ENCODE measurements at places on chromosomes 7 and 10. TPM values are rescaled to one million over a fixed set of nuclear protein-coding genes. Genes with fewer than 3 reads are reported as not detected.

- peak; percentile 55 for DNase-seq
Measured at GRCh38 chr10:49512121-49512809, 26.7 kb downstream of the ERCC6 start.

- no peak for DNase-seq
Measured at GRCh38 chr7:43803865-43804264, 45.4 kb downstream of the BLVRA start.

GRCh38 chr7:117249696-117250095, 73.2 kb downstream of the WNT2 start:
- no peak for DNase-seq

The FAM241B gene
- total RNA-seq = 2.6 TPM

GRCh38 chr10:5283305-5284158, 81.2 kb upstream of the UCN3 start:
- peak; percentile 77 for DNase-seq

DNA sequence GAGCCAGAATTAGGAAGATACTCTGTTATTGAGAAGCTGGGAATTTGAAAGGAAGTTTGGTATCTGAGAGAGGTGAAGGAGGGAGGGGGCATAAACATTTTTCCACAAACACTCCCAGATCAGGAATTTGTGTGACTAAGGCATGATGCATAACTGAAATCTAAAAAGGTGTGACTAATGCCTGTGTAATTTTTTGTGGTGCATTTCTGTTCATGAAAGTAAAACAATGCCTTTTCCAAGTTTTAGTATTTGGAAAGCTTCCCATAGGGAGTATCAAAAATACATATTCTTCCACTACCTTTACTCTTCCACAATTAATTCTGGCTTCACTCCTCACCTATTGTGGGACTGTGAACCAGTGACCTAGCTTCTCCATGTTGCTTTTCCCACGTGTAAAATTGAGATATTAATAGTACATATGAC, 56.4 kb upstream of the CAV2 start:
- DNase-seq = no peak

- DNase-seq = no peak
Measured at GRCh38 chr10:101941871-101942270, 98.3 kb upstream of the KCNIP2 start.

GRCh38 chr7:106053109-106053508, 59.0 kb downstream of the SYPL1 start:
- peak; percentile 54 for DNase-seq

- DNase-seq = no peak
Measured at GRCh38 chr7:139131601-139132041, 22.1 kb upstream of the ZC3HAV1 start.
